ENCODE measurements at places on chromosomes 2 and 18.
A peak's percentile ranks its signal among the peaks of the same experiment; 100 is the strongest.

- DNase-seq = no peak
These were observed 73.9 kb downstream of the SDC1 start for GRCh38 chr2:20150806-20151571.

DNA sequence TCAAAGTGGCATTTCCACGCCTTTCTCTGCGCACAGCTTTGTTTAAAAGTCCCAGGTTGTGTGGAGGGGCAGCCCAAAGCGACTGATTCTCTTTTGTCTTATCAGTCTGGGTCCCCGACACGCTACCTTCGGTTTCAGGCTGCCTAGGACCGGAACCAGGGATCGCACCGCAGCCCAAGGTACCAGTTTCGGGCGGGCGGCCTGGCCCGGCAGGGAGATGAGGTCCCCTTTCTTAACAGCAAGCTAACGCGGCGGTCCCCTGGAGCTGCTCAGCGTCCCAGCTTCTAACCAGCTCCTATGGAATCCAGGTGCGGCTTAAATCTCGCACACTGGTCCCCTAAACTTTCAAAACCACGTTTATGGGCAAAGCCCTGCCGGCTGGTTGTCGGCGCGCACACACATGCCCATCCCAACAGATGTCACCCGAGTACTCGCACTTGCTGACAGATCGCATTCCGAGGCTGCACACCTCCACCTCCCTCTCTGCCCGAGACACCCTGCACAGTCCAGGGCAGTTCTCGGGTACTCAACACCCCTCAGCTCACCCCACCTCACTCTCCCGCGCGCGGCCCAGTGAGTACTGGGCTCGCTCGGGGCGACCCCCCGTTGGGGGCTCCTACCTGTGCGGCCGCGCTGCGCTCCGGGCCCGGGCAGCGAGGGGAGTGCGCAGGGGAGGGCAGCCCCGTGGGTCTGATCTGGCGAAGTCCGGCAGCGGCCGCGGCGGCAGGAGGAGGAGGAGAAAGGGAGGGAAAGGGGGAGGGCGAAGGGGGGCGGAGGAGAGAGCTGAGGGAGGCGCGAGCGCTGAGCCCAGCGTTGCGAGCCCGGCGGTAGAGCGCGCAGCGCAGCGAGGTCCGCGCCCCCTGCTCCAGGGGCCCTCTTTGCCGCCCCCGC is at the start of gene EFEMP1:
Gene EFEMP1 (minus strand): TSS at position 692 of the 891 bp plus-strand sequence. CDS start 1,342 bp downstream, outside the sequence.
- DNase-seq = peak; percentile 64

DNA sequence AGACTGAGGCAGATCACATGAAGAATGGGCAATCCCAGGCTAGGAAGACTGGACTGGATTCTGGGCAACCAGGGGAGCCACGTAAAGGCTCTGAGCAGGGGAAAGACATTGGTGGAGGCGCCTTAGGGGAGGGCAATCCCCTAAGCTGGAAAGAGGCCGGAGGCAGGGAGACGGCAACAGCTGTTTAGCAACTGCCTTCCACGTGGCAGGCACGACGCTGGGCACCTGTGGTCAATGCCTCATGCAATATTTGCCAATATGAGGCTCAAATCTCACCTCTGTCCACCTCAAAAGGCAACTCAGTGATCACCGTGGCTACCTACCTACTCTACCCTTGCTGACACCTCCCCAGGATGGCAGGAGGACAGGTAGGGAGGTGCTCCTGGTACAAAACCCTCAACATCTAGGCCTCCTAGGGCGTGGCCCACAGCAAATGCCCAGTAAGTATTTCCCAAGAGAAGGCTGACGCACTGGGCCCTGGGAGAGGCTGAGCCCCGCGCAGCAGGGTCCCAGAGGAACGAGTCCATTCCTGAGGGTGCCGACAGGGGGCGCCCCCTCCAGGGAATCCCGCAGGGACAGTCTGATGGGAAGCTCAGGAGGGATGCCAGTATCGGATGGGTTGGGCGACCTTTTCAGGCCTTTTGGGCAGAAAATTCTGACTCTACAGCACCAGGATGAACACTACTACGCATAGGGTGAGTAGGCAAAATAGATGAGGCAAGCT is 8.9 kb downstream of the BOLA3 start:
- DNase-seq = no peak

- DNase-seq = no peak
These were observed 469.4 kb upstream of the SPRED2 start for GRCh38 chr2:65901756-65902155.

GRCh38 chr2:171894612-171894947 is 536 bp upstream of the SLC25A12 start:
- no peak for DNase-seq

- no peak for DNase-seq
These were observed 48.1 kb downstream of the GALNT3 start for GRCh38 chr2:165745916-165746315.

DNA sequence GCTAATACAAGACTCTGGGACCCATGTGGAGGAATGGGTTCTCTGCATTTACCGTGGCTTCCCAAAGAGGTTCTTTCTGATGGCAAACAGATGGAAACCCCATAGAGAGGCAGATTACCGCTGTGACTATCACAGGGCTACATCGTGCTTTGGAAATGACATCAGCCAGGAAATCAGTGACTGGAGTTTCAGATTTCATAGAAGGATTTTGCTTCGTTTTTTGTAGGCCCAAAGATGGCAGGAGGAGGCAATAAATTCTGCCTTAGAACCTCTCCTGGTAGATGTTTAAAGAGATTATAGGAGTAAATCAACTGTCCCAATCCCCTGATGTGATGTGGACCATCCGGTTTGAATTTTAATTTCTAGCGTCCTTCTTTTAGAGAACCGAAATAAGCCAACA is 214.1 kb downstream of the AGPS start:
- DNase-seq = no peak

DNA sequence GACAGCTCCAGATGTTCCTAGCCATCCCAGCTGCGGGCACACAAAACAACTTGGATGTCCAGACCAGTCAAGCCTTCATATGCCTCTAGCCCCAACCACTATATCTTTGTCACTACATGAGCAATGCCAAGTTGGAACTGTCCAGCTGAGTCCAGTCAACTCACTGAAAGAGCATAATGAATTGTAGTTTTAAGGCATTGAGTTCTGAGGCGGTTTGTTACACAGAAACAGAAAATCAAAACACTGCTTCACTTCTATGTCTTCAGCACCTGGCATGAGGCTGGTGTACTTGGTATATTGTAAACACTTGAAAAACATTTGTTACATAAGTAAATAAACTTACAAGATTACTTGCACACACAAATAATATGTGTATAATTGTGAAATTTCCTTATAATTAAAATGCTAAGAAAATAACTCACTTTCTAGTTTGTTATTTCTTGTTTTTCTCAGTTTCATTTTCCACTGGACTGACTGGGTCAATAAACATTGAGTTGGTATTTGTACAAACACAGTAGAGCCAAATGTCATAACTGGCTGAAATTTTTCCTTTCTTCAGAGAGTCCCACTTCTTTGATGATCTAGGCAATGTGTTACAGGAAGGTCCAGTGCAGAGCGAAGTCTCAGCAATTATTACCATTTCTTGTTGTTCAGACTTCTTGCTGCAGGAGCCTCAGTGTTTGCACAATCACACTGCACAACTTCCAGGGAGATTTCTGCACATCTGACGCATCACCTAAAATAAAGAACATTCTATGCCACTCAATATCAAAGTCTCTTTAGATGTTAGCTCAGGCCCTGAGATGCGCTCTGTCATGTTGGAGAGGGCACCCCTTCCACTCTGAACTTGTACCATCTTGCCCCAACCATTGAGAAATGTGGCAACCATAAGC is 38.2 kb upstream of the DPP4 start:
- no peak for DNase-seq

DNA sequence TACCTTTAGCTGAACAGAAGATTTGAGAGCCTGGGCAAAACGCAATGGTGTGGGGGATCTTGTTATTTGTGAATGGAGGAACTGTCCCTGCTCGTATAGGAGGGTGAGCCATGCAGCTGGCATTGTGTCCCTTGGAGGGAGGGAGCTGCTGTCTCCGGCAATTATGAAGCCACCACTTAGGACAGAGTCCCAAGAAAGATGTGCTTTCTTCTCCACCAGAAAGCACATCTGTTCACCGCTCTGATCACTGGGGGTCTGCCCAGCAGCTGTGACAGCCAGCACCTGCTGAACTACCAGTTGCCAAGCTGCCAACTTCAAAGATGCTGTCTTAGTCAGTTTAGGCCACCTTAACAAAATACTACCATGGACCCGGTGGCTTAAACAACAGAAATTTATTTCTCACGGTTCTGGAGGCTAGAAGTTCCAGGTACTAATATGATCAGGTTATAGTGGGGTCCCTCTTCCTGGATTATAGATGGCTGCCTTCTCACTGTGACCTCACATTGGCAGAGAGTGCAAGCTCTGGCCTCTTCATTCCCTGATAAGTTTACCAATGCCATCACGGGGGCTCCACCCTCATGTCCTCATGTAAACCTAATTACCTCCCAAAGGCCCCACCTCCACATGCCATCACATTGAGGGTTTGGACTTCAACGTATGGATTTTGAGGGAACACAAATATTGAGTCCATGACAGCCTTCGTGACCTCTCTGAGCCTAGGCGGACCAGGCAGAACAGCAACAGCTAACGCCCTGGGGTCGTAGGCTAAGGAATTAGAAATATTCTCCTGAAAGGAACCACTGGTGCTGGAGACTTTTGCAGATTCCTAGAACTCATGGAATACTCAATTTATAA is 148.3 kb downstream of the RHBDD1 start:
- no peak for DNase-seq

- DNase-seq = no peak
These were observed 166.7 kb downstream of the MCFD2 start for GRCh38 chr2:46748735-46749531.

DNA sequence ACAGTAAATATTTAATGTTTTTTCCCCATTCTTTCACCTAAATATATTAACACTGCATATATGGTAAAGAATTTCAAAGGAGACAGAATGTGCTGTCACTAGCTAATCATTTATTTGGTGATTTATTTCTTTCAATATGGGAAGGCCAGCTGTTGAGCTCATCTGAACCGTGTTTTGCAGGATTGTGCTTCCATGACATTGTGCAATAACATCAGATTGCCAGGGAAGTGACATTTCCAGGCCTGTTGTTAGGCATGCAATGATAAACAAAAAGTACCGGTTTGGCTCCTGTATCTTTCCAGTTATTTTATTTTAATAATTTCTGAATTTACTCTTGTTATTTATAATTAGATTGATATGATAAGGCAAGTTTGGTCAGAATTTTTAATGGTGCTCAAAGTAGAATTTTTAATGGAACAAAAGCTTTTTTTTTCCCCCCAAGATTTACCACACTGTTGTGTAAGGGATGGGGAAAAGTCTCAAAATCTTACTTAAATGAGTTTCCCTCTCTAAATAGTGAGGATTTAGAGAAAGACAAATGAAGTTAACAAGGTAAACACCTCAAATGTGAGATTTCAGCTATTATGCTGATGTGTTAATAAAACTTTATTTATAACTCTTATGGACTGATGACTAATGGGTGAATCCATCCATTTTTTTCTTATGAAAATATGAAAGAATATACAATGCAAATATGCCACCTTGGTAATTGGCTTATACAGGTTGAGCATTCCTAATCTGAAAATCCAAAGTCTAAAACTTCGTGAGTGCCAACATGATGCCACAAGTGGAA is 52.7 kb downstream of the MALT1 start:
- DNase-seq = no peak

DNA sequence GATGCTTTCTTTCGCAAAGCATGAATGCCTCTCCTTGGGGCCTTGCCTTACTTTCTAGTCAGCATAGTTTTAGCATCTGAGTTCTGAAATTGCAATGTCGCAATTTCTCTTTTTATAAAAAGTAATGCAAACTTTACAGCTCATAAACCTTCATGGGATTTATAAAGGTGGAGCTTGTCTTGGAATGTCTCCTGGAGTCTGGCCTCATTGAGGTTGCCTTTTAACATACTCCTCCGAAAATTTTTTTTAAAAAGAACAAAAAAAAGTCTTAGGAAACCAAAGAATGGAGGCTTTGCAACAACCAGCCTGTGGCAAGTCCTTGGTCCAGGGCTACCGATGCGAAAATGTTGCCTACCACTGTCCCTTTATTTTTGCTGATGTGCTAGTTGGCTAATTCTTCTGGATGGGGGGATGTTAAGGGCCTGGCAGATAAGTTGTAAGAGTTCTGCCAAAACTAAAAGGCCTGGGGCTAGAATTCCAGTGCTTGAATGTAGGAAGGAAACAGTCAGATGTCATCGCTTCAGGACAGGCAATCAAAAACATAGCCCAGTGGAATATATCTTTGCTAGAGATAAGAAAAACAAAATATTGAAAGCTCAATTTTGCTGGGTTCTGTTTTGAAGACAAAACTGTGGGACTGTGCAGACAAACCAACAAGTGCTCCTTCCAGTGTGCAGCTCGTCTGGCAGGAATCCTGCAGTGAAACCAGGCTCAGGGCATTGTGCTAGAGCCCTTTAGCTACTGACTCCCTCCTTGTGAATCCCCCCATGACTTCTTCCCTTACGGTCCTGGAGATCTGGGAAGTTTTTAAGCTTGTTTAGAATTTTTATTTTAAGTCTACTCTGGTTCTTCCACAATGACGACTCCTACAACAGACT is 213.0 kb downstream of the PIEZO2 start:
- no peak for DNase-seq

- peak; percentile 72 for DNase-seq
These were observed 114.8 kb downstream of the PLB1 start for GRCh38 chr2:28610583-28611201.

- no peak for DNase-seq
These were observed 76.7 kb upstream of the DTNA start for GRCh38 chr18:34633368-34633767.

- peak; percentile 65 for DNase-seq
These were observed 5.0 kb downstream of the ACTR2 start for GRCh38 chr2:65232636-65233035.

All from SJSA1 (cell line).